ENCODE measurements at places on chromosomes 3 and 15.
A peak's percentile ranks its signal among the peaks of the same experiment; 100 is the strongest.

GRCh38 chr3:30204126-30204525, 402.3 kb upstream of the TGFBR2 start:
- no peak for DNase-seq

DNA sequence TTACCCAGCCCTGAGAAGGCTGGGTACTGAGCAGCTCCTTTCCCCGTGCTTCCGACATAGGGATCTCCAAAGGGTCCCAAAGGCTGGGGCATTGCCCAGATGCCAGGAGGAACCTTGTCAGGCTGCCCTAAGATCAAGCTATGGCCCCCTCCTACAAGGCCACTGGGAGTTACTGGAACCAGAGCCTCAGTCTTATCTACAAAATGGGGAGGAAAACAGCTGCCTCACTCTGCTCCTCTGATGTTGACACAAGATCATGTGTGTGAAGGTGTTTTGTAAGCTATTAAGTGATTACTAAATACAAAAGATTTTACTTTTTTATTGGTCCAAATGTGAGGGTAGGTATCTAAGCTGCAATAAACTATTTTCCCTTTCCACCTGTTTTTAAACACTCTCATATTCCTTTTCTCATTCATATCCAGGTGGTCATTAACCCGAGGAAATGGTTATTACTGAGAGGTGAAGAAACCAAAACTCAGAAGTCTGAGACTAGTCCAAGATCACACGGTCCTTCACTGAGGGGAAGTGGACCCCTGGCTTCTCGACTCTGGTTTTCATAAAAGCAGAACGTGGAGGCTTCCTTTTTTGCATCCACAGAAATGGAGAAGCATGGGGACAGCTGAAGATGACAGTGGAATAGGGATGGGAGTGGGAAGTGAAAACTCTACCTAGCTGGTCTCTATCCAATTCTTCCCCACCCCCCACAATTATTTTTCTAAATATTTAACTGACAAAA, 1.7 kb downstream of the ARPIN start:
- no peak for DNase-seq

GRCh38 chr3:142574665-142575064, 3.9 kb downstream of the ATR start:
- DNase-seq, result no peak

DNA sequence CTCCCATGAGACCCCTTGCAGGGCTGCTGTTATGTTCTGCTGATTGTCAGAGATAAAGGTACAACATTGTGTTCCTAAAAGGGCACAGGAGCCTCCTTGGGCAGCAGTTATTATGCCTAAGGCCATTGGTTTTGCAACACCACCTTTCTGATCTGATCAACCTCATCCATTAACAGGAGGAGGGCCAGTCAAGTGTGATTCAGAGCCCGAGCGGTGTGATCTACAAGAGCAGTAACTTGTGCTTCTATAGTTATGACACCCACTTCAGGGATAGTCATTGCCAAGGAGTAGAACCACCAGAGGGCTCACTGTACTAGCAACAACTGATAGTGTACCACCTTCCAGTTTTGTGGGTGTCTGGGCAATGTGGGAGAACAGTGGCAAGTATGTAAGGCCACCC, 1457.9 kb upstream of the CADM2 start:
- DNase-seq, result no peak

DNA sequence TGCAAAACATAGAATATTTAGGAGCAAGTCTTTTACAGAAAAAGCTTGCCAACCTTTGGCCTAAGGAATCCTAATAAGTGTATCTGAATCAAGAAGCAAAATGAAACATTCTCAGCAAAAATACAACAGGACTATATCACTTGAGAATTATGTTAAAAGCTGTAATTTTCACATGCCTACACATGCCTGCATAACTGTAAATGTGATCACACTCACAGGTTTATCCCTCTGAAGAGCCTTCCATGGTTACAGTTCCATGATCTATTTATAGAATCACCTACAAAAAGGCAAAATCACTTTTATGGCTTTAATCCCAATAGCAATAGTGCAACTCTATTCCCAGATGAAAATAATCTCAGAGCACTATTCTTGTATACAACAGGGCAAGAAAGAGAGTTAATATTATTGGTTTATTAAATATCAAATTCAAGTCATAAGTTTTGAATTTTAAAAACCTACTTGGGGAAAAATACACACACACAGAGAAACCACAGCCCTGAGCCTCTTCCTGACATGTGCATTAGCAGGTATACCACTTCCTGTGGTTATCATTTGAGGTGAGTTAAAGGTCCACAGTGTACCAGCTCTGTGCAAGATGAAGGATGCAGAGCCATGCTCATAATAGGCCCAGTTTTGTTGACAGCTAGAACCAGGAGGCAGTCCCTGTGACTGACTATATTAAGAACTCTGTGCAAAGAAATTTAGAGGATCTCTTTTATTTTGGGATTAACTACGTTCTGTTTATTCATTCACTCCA, 252.5 kb upstream of the TGFBR2 start:
- DNase-seq, result no peak

DNA sequence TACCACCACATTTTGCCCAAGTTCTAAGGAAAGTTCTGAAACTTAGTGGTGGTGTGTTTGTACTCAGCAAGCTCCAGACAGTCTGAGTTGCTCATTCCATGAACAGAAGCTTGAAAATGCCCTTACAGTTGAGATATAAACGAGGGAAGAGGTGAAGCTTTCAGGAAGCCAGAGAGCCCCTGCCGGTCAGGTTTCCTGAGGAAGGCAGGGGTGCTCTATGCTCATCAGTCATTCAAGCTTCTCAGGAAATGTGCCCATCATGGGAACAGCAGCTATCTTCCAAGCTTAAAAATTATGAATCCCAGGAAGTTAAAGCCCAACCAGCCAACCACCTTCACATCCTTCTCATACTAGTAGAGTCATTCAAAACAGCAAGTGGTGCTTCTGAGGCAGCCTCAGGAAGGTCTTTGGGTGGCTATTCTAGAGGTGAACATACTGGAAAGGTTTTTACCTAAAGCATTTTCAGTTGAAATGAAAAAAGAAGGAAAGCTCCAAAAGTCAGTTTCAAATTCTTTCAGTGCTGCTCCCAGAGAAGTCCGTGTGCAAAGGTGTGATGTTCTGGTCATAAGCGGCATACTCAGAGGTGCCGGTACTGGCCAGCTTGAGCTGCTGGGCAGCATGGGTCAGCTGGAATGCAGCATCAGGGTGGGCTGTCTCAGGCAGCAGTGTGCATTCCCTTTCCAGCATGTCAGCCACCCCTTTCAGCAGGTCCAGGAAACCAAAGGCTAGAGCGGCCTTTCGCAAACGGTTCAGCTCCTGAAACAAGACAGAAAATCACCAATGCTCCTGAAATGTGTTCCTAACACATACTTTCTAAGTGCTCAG, 31.8 kb downstream of the INTS14 start:
- no peak for DNase-seq

GRCh38 chr3:18302517-18302916, 122.6 kb downstream of the SATB1 start:
- DNase-seq, result no peak

DNA sequence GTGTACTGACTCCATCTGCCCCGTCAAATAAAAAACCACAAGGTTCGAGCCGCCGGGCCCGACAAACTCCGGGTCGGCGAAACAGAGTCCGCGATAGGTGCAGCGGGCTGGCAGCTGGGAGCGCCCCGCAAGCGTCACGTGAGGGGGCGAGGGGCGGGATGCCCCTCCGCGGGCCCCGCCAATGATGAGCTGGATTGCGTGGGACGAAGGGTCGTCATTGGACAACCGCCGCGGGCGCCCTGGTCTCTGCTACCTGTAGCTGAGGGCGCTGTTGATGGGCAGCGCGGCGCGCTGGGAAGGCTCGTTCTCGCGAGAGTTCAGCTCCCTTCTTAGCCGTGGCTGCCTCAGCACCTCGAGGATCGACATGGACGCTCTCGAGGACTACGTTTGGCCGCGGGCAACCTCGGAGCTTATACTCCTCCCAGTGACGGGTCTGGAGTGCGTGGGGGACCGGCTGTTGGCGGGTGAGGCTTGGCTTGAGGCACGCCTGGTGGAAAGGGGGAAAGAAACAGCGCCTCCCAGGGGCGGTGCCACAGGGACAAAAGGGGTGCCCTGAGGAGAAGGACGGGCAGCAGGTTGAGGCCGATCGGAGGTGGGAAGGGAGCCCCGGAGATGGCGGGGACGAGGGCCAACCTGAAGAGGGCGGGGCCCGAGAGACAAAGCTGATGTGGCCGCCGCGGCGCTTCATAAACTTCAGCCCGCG, at the start of gene WDR6:
Gene WDR6, plus strand, starts transcription at position 324 of the 703 bp plus-strand sequence. Its CDS starts 41 bp downstream, at position 365.
- DNase-seq, result peak; percentile 94

DNA sequence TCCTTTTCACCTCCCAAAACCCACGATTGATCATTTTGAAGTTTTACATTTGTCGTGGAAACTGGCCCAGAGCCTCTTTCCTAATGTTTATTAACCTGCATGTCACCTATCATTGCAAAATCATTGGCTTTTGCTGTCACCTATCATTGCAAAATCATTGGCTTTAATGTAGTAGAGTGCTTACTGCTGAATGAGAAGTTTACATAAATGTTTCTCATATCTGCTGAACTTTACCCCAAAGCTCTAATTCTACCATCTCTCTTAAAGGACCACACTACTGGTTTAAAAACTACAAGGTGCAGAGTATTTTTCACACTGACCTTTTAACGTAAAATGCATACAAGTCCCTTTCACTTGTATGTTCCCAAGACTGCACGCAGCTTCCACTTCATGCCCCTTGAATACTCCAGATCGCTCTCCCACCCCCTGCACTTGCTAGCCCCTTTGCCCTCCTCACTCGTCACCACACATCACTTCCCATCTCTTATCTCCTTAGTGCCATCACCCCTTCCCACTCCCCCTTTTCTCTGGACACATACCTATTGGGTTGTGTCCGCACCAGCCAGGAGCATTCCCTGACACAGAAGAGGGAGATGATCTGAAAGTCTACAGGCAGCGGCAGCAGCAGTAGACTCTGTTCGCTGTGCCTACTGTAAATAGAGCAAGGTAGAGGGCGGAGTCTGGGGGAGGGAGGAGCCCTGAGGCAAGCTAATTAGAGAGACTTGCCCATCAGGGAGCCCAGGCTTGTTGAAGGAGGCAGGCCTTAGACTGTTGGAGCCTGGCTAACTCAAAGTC, 30.2 kb upstream of the ATOSA start:
- DNase-seq, result no peak

GRCh38 chr3:98630416-98630815, 37.0 kb upstream of the CPOX start:
- no peak for DNase-seq

DNA sequence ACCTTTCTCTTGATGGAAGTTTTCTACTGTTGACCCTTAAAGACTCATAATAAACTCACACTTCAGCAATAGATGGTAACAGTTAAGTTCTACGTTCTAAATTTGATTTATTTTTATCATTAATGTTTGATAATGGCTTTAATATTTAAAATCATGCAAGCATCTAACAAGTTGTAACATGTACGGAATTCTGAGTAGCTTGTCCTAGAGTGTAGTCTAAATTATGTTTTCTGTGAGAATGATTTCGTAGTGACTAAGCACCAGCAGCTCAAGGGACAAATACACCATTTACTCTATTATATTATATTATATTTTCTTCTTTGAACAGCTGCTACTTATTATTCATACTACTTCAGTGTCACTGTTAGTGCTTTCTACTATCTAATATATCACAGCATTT, 345.6 kb downstream of the NLGN1 start:
- no peak for DNase-seq

DNA sequence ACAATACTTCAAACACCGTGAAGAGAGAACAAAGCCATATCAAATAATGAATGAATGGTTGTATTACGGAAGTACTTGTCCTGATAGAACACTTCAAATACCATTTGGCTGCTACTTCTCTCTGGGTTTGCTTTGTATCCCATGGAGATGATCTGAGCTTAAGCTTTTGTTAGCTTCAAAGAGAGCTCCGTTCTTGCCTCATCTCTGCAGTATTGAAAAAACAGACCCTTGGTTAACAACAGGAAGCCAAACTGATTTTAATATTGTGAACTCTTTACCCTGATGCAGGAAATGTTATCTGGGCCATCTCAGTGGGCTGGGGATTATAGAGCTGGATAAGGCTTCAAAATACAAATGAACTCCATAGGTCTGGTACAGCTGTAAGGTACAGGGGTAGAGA, 101.0 kb downstream of the CHL1 start:
- DNase-seq, result no peak

GRCh38 chr3:113223475-113224281, 12.3 kb downstream of the BOC start:
- no peak for DNase-seq

DNA sequence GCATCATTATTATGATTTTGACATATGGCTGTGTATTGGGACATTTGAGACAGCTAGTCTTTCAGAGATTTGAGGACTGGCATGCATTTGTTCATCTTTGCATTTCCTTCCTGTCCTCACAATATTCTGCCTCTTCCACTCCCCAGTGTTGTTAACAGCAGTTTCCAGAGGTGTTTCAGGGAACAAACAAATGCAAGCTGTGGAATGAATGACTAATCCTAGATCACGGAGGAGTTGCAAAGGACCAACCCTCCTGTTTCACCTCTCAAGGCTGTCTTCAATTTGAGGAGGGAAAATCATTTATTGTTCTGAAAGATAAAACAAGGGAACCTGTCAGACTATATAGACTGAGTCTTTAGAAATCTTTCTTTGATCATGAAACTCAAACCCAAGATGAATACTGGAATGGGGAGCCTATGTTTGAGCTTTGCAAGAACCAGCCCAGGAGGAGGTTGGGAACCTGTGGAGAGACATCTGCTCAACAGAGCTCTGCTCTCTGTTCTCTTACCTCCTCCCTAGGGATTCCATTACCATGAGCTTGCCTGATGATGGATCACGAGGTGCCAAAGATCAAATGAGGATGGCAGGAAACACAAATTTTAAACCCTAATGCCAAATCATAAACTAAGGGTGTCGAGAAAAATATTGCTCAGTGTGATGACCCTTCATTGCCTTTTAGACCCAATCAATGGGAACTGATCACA, 68.5 kb downstream of the SLC7A14 start:
- DNase-seq, result no peak

DNA sequence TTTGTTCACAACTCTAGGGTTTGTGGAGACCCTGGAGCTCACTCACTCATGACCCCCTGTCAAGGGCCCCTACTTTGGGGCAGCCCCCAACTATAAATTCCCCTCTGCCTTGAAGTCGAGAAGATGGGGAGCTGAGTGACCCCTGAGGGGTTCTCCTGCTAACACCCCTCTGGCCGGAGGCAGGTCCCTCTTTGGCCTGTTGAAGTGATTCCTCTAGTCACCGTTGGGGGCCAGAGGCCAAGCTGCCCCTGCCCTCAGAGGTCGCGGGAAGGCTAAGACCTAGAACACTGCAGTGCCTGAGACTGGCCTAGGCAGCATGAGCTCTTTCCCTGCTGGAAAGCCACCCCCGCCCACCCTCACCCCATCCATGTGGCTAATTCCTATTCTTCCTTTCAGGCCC, 15.4 kb upstream of the SKOR1 start:
- DNase-seq, result no peak

- no peak for DNase-seq
These were observed 69.8 kb downstream of the SQOR start for GRCh38 chr15:45704329-45705249.

DNA sequence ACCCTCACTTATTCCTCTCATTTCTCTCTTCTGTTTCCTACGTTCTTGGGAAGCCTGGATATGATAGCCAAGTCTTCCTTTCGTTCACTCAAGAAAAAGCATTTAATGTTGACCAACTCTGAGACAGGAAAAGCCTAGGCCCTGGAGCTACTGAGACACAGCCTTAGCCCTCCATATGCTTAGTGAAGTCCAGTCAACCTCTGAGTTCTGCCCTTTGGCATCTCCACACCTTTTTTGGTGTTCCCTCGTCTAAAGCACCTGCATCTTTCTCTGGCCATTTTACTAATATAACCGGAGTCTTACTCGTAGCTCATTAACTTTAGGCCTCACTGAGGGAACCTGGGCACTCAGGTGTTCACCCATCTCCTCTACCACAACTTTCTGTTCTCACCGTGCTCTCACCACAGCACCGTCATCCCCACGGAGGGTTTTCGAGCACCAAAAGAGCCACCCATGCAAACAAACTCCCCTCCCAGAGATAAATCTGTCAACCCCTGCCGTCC, 632 bp downstream of the MTHFS start:
- no peak for DNase-seq
